ENCODE measurements at places on chromosomes 3 and 15.

DNA sequence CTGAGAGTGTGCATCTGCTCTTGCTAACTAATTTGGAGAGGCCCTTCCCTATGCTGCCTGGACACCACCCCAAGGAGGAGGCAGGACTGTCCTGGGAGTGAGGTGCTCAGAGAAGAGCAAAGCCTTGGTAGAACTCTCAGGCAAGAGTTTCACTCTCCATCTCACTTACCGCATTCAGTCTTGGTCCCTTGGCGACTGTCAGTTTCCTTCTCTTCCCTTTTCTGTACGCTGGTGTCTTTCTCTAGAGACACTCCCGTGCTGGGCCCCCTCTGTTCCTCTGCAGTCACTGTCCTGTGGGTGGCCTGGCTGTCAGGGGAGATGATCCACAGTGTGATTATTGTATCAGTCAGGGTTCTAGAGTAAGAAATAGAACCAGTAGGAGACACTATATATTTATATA lies 44.0 kb downstream of the IDH2 start:
- DNase-seq: no peak

GRCh38 chr15:72013703-72014102 lies 104.2 kb downstream of the MYO9A start:
- no peak for DNase-seq

GRCh38 chr3:157093096-157093495 lies 66.9 kb downstream of the CCNL1 start:
- DNase-seq: no peak

DNA sequence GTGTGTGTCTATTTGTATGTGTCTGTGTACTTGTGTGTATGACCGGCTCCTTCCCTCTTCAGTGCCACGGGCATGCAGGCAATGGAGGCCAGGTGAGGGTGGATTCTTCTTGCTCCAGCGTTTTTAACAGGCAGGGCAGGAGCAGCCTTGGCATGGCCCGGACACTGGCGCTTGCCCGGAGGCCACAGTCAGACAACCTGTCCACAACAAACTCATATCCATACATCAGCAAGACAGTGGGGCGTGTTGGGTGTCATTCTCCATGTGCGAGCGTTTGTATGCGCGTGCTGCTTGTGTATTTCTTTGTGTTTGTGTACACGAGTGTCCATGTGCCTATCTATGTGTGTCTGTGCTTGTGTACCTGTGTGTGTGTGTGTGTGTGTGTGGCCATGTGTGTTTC lies 29.8 kb downstream of the PTH1R start:
- no peak for DNase-seq

DNA sequence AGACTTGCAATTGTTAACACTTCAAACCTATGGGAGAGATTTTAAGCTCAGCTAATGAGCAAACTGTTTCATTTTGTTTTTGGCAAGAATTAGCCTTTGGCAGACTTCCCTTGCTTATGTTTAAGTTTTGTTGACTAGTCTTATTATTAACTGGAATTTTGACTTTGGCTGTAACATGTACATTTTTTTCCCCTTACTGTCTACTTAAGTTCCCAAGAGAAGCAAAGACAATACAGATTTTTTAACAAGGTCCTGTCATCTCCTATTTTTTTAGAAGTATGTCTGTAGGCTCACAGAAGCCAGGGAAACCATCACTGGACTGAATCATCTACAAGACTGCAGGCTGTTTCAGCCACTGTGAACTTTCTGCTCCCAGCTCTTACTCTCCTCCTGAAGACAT lies 74.3 kb downstream of the DGKG start:
- peak; percentile 18 for DNase-seq

DNA sequence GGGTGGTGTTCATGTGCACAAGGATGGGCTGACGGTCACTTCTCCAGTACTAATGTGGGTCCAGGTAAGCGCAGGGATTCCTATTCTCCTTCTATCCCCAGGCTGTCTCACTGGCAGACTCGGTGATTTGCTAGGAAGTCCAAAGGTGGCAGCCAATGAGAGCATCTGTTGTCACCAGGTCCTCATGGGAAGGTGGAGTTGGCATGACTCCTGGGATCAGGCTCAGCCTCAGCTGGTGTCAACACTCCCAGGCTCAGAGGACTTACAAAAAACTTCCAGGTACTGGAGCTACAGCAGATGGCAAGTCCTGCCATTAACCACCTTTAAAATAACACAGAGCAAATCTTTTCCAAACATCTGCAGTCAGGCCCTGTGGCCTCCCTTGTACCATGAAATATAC lies 13.8 kb downstream of the XYLB start:
- DNase-seq: no peak

GRCh38 chr15:34335176-34336032 lies 2.2 kb downstream of the SLC12A6 start:
- no peak for DNase-seq

- DNase-seq: no peak
Measured at GRCh38 chr3:42718338-42718737, 15.7 kb upstream of the HHATL start.

DNA sequence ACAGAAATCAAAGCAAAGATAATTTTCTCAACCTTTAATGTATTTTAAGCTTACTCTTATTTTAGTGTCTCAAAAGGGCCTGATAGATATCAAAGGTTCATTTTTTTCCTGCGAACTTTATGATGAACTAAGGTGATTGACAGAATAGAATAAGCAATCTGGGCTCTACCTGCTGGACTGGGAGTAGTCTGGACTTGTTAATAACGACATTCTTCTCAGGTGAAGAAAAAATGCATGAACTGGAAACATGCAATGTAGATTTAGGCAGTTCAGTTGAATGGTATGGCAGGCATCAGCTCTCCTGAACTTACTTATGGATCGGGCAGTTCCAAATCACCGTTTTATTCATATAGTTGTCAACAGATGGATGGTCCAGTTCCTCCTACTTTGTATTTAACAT lies 189.7 kb upstream of the ZBTB20 start:
- DNase-seq: no peak

DNA sequence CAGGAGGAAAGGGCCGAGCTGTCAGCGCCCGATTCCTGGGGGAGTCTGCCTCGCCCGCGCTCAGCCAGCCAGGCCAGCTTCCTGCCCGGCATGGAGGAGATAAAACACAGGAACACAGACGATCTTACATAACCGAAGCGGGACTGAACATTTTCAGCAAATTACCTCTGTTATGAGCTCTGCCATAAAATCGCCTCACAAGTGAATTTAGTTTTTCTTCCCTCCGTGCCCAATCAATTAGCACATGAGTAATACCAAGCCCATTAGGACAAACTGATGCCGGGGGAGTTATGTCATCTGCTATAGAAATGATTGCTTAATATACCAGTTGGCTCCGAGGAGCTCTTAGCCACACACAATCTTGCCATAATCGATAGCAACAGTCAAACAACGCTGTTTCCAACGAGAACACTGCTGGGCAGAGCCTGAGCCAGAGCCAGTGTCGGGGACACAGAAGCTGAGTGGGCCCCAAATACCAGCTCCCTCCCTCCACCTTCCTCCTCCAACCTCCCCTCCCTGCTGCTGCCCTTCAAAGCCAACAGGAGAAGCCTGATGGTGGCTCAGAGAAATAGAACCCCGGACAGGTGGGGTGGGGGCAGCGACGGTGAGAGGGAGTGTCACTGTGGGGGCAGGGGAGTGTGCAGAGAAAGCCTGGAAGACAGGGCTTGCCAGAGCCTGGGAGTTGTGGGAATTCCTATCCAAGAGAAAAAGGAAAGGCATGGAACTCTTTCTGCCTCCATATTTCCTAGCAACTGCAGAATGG lies 279.4 kb upstream of the TLE3 start:
- peak; percentile 31 for DNase-seq

DNA sequence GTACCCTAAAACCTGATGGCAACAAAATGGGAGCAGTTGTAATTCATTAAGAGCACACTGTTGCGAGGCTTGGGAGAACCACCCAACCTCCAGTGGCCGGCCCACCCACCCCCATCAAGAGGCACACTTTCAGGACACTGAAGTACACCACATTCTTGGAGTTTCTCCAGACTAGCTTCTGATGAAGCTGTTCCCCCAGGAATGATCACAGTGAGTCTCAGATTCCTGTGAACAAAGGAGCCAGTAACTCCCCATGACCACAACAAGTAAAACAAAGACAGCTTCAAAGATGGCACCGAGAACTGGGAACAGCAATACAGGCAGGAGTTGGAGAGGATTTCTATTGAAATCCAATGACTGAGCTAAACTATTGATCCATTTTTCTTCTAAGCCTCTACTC lies 126.0 kb downstream of the ST8SIA2 start:
- no peak for DNase-seq

- DNase-seq: peak; percentile 82
Measured at GRCh38 chr15:77633134-77633912, 611 bp upstream of the LINGO1 start.

DNA sequence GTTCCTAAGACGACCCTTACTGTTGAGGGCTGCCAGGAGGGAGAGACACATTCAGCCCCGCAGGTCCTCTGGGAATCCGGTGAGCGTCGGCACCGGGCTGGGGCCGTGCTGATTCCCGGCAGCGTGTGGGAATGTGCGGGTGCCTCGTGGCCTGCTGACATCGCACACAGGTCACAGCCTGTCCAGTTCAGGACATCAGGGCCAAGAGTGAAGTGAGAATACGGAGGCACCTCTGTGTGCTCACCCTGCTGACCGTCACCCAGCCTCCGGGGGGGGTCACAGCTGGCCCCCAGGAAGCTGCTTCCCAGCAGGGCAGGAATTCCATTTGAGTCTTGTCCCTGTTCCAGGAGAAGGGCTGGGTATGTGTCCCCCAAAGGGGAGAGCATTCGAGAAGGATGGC lies 53.6 kb downstream of the PGPEP1L start:
- DNase-seq: peak; percentile 3

- peak; percentile 63 for DNase-seq
Measured at GRCh38 chr3:19645093-19645492, 288.9 kb downstream of the EFHB start.

- DNase-seq: no peak
Measured at GRCh38 chr15:92947071-92947730, 47.1 kb downstream of the CHD2 start.

DNA sequence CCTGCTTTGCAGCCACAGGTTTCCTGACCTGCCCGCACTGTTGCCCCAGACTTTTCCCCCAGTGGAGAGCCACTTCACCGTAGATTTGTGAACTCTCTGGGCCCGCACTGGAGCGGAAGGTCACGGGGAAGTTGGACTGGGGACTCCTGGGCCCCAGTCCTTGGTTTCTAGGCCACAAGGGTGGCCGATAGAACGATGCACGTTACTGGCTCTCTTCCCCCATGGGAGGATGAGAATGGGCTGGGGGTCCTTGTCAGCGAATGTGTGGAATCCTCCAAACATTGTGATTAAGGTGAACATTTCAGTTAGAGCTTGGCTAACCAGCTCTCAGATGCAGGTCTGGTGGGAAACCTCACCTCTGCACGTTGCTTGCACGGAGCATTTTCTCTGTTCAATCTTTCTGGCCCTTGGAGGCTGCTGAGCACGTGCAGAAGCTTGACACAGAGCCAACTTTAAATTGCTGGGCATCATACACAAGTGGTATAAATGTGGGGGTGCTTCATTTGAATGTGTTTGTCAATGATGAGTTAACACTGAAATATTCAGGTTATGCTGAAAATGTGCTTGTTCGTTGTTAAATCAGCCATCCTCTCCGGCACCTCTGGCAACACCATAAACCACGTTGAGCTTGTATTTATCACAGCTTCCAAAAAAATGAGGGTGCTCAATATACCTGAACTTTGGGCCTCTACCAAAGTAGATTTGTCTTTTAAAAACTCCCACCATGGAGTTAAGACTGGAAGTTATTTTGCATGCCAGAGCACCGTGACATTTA lies 976 bp downstream of the DIS3L start:
- peak; percentile 81 for DNase-seq

GRCh38 chr3:105866656-105867653 lies 1.9 kb downstream of the CBLB start:
- DNase-seq: no peak

- DNase-seq: peak; percentile 2
Measured at GRCh38 chr3:21893242-21893641, 142.2 kb upstream of the ZNF385D start.

DNA sequence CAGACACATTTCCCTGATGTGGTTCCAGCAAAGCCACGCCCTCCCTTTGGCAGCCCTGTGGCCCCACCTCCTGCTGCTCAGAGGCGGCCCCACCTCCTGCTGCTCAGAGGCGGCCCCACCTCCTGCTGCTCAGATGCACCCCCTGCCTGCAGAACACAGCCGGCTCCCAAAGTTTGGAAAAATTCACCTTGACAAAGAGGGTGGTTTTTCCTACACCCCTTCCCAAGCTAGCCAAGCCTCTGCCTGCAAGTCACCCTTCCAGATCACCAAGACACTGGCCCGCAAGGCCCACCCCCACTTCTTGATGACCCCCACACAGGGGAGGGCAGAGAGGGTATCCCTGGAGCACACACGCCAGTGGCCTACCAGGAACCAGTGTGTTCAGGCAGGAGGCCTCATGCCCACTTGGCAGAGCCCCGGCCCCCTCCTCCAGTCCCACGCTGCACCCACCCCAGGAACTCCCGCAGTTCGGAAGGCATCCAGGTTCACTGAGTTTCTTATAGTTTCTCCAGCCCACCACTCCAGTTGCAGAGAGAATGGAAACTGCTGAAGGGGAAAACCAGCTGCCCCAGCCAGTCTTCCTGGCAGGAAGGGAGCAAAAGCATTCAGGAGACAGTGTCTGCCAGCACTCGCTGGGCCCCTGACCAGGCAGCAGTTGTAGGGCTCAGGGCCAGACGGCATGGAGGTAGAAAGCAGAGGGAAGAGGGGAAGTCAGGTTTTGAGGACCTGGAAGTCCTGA lies 2.3 kb upstream of the HAPLN3 start:
- peak; percentile 82 for DNase-seq

DNA sequence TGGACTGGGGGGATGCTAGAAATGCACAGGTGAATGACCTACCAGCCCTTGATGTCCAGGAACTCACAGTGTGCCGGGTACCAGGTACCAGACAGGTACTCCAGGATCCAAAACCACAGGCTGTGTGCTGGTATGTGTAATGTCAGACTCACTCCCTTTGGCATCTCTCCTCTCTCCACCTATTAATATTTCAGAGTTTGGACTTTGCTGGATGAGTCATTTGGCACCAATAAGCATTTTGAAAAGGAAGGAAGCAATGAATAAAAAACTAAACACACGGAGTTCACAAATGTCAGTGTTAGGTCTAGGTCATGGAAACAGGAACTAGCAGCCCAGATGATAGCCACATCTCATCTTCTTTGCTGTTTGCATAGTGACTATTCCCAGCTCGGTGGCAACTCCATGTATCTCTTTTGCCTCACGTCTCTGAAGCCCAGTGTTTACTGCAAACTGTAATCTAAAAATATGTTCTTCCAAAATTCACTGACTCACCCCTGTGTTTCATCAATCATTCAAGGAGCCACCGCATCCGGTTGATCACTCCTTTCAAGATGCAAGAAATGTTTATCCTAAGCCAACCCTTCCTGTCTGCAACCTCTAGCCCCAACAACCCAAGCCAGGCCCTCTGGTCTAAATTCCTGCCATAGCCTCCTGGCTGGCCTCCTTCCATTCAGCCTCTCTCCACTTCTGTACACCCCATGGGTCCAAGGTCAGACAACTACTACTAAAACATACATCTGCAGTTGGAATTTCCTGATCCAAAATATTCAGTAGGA lies 8.4 kb downstream of the ITGB5 start:
- DNase-seq: peak; percentile 98

DNA sequence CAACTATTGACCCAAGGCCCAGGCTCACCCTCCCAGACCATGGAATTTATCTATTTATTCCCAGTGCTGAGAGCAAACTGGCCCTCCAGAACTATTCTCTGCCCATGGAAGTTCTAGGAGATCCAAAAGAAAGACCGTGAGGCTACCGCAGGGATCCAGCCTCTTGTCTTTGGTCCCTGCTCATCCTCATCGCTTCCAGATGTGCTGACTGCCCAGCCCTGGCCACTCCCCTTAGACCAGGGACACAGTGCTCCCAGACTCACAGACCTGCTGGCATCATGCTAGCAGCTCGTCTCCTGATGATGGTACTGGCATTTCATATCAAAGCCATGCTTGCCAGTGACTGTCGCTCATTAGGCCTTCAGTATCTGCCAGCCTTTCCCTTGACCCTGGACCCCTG lies 405.7 kb upstream of the PPP2R3A start:
- DNase-seq: no peak

Data from kidney tubule cell (primary cell).